Activated naive CD4-positive, alpha-beta T cell (primary cell): ENCODE measurements at places on chromosomes 3 and 15.
A peak's percentile ranks its signal among the peaks of the same experiment; 100 is the strongest.

GRCh38 chr15:62737551-62737950 lies 305.0 kb upstream of the TPM1 start:
- no peak for DNase-seq

DNA sequence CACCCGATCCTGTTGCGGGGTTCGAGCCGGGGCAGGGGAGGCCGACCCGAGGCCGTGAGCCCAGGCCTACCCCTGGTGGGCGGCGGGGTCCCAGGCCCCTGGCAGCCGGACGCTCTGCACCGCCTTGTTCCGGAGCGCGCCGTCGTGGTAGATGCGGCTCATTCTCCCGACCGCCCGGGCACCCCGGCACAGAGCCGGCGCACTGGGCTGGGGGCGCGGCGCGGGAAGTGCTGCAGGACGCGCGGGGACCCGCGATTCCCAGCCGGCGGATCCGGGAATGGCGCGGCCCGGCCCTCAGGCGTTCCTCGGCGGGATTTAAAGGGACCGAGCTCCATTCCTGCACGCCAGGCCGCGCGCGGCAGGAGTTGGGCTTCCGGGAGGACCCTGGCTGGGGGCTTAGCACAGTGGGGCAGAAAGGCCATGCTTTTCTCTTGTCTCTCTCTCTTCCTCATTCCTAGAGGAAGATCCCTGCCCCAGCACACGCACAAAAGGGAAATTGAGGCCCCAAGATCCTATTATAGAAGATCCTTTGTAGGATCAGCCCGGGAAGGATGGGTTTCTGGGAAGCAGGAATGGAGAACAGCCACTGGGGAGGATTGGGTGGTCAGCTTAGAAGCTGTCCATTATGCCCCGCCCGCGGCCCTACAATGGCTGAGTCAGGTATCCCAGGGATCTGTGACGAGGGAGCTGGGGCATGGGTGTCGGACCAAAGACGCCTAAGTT lies at the start of gene ARPIN:
TSS of gene ARPIN (minus strand) at position 279 of the 723 bp plus-strand sequence. CDS start at position 162, 117 bp downstream.
- no peak for DNase-seq

GRCh38 chr3:116896116-116896515 lies 186.5 kb downstream of the TUSC7 start:
- DNase-seq: no peak

DNA sequence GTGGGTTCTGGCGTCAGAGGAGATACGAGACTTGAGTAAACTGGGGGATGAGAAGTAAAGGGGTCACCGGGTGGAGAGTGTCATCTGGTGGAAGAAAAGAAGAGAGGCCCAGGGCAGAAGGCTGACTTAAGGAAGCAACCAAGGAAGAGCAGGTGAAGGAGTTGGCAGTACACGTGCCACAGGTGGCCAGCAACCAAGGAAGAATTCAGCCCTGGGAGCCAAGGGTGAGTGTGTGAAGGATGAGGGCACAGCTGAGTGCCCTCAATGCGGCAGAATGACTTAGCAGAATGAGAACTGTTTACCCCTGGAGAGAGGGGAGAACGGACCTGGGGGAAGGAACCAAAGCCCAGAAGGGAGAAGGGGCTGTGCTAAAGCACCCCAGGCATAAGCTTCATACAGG lies 71.3 kb downstream of the WHAMM start:
- no peak for DNase-seq

DNA sequence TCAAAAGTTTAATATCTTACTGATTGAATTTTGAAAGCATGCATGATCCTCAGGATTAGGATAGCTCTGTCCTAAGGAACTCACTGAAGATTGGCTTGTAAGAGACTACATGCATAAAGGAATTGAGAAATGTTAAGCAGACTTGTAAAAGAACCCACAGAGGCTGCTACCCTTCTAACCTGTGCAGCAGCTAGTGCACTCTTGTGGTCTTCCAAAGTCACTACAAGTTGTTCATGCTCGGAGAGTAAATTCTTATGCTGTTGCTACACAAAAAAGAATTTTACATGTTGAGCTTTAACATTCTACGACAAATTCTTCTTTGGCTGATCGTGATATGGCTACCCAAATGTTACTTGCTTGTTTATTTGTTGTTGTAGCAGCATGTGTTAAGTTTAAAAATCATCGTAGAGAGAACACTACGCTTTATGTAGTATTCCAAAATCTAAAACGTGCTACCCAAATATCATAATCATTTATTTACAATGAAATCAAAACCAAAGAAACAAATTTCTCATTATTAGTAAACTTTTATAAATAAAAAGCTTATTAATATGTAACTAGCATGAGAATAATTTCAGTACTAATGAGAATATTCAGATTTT lies 55.0 kb downstream of the GOLIM4 start:
- no peak for DNase-seq

DNA sequence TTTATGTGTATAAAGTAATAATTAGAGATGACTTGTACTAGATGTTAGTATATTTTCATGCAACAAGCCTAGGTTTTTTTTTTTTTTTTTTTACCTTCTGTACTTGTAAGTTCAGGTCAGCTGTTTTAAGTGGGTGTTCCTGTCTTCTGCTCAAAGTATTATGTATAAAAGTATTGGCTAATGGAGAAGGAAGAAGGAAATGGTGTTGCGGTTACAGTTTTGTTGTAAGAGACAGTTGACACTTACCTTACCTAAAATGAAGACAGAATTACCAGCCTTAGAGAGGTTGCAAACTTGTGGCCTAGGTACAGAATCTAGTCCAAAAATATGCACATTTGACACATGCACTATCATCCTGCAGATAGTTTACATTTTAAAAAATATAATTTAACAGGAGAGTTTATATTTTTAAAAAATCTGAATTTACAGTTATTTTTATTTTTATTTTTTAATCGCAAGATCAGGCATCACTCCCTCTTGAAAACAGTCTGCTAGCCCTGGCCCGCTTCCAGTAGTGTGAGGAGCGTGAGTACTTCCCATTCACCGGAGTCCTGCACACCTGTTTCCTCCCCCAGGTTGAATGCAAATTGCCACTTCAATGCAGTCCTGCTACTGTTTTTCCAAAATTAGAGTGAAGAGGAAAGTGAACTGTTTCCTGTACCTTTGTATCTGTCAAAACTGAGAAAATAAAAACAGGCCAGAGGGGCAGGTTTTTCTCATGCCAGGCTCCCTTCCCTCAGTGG lies 224.3 kb upstream of the SOX2 start:
- DNase-seq: no peak

DNA sequence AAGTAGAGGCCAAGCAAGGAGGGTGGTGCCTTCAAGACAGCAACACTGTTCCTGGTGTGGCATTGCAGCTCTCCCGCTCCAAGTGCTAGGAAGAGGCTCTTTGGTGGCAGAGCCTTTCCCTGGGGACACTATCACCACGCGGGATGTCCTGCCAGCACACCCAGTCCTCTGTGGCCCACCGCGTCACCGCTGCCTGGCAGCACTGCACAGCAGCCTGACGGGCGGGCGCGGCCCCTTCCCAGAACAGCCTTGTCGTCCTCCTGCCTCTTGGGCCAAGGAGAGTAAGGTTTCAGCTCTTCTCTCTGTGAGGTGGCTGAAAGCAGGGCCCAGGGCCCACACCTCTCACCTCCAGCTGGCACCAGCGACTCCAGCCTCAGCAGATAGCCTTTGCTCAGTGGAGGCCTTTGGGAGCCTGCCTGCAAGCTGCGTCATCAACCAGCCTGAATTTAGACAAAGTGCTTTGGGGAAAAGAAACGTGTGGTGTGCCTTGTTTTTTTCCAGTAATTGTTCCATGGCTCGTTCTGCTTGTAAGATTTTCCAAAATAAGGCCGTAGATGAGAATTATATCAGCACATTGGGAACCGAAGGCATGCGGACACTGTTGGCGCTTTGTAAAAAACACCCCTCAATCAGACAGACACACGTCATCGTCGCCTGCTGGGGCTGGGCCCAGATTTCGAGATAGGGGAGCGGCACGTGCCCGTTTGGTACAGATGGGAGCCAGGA lies 65.0 kb downstream of the AAGAB start:
- no peak for DNase-seq

DNA sequence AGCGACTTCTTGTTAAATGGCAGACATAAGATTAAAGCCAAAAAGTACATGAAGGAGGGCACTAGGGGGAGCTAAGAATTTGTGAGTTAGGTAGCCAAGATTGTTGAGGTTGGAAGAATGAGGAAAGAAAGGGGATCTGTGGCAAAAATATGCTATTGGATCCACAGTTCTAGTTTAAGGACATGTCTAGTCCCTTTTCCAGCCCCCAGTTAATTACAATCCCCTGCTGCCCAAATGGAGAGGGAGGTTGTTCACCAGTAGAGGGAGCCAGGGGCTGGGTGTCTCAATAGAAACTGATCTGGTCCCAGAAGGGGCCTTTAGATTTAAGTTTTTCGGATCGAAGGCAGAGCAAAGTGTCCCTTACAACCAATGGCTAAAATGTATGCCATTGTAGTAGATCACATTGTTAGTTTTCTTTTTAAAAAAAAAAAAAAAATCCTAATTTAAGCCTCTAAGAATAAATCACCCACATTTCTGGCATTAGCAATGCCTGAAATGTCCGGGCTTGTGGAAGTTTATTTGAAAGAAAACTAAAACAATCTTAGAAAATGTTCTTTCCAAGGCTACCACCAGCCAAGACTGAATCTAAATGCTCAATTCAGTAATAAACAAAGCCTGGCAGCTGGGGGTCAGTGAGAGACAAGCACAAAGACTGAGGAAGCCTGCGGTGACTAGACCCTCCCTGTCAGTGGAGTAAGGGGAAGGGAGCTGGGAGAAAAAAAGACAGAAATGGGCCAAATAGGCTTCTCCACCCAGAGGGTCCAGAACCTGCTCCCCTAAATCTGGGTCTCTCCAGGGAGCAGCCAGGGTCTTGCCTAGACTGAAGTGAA lies 7.1 kb downstream of the COL8A1 start:
- DNase-seq: no peak

- DNase-seq: peak; percentile 54
These were observed 261.3 kb downstream of the RPLP1 start for GRCh38 chr15:69713726-69714559.

GRCh38 chr3:56702490-56703315 lies 19.6 kb upstream of the TASOR start:
- no peak for DNase-seq

- no peak for DNase-seq
These were observed 31.9 kb upstream of the SPTSSB start for GRCh38 chr3:161403251-161403650.

DNA sequence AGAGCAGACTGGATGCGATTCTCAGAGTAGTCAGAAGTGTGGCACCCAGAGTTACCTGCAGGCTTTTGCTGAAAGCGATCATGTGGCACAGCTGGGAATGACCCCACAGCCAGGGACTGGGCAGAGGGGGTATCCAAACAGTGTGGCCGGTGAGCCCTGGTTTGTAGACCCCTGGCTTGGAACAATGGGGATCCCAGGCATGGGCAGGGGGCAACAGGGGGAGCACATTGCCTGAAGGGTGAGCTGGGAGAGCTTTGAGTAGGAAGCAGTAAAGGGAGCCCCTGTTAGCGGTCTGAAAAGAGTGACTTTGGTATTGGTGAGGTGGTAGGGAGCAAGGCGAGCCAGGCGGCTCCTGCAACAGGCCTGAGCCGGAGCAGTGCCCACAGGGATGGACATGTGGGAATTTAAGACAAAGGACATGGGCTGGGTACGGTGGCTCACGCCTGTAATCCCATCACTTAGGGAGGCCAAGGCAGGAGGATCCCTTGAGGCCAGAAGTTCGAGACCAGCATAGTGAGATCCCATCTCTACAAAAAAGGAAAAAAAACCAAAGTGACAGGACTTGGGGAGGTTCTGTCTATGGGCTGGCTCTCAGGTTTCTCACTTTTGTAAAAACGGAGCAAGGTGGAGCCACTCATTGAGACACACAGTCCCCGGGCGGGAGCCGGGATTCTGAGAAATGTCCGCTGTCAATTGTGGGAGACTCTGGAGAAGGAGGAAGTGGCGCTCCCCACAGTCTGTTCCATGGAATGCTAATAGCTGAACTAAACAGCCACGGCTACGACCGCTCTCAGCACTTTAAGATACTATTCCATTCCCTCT lies 223.8 kb upstream of the LYSMD4 start:
- no peak for DNase-seq

DNA sequence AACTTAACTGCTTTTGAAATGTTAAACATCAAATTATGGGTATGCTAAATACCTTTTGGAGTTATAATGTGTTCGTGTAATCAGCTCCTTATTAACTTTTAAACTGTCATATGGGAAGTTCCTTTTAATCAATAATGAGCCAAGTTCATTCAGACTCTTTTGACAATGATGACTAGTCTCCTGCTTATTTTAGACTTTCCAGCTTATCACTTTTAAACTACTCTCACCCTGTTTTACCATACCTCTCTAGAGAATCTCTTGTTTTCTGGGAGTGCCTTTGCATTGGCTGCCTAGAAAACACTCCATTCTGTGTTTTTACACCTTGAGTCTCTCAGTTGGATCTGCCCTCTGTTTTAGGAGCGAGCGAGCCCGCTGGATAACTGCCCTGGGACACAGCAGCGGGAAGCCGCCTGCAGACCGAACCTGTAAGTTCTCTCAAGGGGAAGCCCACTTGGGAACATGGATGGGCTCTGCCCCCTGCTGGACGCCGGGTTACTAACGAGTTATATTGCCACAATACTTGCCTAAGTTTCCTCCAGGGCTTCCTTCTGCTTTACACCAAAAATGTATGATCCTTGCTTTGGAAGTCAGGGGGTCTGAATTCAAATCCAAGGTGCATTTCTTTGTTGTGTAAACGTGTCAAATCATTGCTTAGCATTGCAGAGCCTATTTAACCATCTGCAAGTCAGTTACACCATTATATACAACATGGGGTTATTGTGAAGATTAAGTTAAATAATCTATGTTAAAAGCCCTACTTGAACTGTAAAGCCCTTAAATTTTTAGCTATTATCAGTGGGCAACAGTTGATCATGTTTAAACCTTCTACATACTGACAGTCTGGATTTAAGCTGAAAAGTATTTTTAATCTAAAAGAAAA lies 71.3 kb downstream of the DHX36 start:
- peak; percentile 18 for DNase-seq

DNA sequence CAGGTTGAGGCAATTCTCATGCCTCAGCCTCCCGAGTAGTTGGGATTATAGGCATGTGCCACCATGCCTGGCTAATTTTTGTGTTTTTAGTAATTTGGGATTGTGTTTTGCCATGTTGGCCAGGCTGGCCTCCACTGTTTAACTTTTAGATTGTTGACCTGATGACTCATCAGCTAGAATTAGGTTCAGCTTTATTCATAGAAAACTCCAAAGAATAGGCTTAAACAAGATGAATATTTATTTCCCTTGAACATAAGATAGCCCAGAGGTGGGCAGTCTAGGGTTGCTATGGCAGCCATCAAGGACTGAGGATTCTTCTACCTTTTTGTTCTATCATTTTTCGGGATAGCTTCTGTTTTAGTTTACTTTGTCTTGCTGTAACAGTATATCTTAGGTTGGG lies 99.6 kb upstream of the SELENOK start:
- DNase-seq: no peak

GRCh38 chr3:25038922-25039321 lies 389.1 kb upstream of the RARB start:
- DNase-seq: no peak
